ENCODE measurements at places on chromosomes 6 and 20.

DNA sequence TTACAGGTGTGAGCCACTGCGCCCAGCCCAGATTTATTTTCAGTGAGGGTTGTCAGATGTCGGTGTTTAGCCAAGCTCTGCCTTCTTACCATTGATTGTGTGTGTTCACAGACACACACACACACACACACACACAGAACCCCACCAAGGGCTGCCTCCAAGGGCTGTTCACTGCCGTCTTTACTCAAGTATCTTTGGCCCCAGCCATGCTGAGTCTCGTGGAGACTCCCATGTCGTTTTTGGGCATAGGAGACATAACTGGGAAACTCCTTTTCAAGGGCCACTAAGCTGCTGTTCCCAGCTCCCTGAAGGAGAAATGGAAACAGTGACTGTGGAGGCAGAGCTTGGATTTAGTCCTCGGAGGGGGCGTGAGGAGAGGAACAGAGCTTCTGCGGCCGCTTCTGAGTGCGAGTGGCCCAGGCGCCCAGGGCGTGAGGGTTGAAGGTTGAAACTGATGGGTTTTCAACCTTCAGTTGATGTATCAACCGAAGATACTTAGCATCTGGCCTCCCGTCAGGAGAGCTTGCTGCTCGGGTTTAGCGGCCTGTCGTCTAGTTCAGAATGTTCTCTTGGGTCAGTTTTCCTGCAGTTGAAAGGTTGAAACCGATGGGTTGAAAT lies 243.6 kb downstream of the TTLL2 start:
- no peak for DNase-seq

GRCh38 chr6:155510879-155511278 lies 55.2 kb upstream of the NOX3 start:
- peak; percentile 30 for DNase-seq

GRCh38 chr6:16450821-16451220 lies 212.4 kb downstream of the GMPR start:
- no peak for DNase-seq

DNA sequence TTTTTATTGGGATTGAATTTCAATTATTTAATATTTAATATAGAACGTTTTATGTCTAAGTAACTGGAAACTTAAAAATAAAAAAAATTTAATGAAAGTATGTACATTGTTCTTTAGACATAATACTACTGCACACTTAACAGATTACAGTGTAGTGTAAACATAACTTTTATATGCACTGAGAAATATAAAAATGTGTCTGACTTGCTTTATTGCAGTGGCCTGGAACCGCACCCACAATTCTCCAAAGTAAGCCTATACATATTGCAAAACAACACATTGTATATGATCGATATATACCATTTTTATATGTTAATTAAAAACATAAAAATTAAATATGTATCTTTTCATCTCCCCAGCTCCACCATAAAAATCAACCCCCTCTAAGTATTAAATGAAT lies 42.8 kb downstream of the GFOD1 start:
- no peak for DNase-seq

- peak; percentile 85 for DNase-seq
These were observed 34.2 kb upstream of the MDGA1 start for GRCh38 chr6:37731888-37732287.

GRCh38 chr6:116449565-116449964 lies 11.6 kb upstream of the CALHM6 start:
- DNase-seq = no peak

DNA sequence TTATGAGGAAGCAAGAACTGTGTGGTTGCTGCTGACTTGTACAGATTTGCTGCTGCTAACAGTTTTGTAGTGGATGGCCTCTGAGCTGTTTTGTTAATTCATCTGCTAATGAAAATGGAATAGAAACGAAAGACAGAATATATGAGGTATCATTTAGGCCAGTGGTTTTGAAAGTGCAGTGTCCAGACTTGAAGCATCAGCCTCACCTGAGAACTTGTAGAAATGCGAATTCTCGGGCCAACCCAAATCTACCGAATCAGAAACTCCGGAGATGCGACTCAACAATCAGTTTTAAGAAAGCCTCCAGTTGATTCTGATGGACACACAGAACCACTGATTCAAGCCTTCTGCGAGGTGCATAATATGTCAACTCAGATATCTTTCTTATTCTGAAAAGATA lies 62.5 kb downstream of the CAP2 start:
- no peak for DNase-seq

DNA sequence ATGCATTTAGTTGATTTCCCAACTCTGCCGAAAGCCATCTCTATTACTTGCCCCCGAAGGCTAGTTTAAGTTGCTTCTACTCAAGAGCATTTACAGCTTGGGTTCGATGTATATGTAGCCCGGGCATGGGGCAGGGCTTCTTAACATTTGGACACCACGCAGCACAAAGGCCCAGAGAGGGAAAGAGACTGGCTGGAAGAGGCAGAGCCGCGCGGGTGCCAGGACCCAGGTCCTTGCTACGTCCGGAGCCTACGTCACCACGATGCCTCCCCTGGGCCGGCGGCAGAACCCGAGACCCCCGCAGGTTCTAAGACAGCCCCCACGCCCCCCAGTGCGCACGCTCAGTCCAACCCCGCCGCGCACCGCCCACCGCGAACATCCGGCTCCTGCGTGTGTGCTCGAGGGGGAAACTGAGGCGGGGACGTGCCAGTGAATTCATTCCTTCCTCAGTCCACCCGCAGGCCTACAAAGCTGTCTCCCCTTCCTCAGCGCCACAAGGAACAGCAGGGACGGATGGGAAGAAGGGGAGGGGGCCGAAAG lies 367 bp upstream of the PCIF1 start:
- DNase-seq = peak; percentile 63

GRCh38 chr6:128659878-128660622 lies 139.7 kb upstream of the PTPRK start:
- DNase-seq = no peak

DNA sequence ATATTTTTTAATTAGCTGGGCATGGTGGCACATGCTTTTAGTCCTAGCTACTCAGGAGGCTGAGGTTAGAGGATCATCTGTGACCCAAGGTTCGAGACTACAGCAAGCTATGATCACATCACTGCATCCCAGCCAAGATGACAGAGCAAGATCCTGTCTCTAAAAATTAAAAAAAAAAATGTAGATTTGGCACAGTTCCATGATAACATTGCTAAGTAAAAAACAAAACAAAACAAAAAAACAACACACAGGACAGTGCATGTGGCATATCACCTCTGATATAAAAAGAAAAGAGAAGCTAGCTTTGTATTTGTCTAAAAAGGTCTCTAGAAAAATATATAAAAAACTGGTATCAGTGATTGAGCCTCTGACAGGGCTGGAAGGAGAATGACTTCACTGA lies 24.6 kb downstream of the RNF24 start:
- no peak for DNase-seq

GRCh38 chr20:23513164-23513563 lies 22.2 kb downstream of the CST8 start:
- no peak for DNase-seq

- DNase-seq = no peak
These were observed 36.6 kb downstream of the AIG1 start for GRCh38 chr6:143097224-143097795.

- peak; percentile 10 for DNase-seq
These were observed 105.4 kb upstream of the MCHR2 start for GRCh38 chr6:100099189-100100074.

DNA sequence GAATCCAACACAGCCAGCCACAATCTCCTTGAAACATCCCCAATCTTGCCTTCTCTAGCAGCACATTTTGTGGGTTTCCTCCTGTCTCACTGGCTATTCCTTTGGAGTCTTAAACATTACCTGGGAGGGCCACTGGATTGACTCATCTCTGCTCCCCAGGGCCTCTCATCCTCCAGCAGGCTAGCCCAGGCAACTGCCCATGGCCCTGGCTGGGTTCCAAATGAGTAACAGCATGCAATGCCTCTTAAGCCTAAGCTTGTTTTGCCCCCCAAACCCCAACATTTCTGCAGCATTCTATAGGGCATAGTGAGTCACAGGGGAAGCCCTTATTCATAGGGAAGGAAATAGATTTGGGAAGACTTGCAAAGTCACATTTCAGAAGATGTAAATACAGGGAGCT lies 204.9 kb downstream of the FOXA2 start:
- no peak for DNase-seq

DNA sequence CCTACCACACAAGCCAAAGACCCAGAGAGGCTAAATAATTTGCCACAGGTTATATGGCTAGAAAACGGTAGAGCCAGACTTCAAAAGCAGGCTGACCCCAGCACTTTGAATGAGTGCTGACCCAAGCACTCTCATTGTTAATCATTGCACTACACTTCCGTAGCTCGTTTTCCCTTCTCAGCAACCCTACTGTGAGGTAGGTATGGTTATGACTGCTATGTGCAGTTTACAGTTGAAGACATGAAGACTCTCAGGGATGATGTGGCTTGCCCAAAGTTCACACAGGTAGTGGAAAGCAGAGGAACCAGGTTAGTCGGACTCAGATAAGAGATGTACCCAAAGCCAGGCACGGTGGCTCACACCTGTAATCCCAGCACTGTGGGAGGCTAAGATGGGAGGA lies 33.5 kb upstream of the RIMS4 start:
- no peak for DNase-seq

DNA sequence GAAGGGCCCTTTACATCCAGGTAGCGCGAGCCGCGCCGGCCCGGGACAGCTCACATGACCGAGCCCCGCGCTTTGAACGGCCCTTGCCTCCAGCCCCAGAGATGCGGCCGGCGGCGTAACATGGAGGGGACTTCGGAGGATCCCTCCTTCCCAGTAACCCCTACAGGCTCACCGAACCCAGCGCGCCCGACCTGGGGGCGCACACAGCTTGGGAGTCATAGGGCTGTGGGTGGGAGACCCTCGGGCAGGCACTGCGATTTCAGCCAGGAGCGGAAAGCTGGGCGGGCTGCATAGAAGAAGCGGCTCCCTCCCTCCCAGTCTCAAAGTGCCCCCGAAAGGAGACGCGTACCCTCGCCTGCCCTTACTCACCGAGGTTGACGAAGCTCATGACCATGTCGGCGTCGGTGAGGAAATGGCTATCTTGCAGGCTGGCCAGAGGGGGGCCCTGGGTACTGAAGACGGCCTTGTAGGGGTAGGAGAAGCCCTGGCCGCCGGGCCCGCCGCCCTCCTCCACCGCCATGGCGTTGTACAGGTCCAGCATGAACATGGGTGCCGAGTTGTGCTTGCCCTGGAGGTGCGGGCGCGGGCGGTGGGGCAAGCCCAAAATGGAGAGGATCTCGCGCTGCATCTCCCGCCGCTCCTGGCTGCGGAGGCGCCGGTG lies 975 bp downstream of the BMP7 start:
- DNase-seq = peak; percentile 47

- DNase-seq = no peak
These were observed 97.2 kb downstream of the SSR1 start for GRCh38 chr6:7215798-7216231.

DNA sequence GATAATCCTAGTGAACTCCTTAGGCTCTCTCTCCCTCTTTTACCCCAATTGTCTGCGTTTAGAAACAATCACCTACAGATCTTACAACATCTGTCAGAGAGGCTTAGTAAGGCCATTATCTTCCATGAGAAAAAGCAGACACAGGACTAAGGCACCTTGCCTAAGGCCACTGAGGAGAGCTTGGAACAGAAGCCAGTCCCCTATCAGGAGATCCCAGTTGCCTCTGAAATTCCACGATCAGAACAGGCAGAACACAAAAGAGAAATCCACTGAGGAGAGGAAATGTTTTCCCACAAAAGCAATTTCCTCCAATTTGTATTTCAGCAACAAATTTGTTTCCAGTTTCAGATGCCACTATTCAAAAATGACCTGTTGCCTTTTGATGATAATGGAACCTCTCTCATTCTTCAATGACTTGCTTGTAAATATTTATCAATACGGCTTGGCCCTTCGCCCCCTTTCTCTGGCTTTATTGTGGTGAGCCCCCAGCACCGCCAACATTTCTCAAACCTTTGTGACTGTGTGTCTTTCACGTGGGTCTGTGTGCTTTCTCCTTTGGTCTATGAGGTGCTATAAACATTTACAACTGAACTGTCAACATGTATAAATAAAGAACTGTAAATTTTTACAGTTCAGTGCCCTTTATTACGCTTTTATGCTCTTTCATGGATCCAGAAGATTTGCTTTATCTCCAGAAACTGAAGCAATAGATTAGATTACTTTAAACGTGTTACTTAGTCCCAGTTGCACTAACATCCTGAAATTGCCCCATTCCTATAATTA lies 187.8 kb upstream of the PHACTR1 start:
- DNase-seq = no peak

DNA sequence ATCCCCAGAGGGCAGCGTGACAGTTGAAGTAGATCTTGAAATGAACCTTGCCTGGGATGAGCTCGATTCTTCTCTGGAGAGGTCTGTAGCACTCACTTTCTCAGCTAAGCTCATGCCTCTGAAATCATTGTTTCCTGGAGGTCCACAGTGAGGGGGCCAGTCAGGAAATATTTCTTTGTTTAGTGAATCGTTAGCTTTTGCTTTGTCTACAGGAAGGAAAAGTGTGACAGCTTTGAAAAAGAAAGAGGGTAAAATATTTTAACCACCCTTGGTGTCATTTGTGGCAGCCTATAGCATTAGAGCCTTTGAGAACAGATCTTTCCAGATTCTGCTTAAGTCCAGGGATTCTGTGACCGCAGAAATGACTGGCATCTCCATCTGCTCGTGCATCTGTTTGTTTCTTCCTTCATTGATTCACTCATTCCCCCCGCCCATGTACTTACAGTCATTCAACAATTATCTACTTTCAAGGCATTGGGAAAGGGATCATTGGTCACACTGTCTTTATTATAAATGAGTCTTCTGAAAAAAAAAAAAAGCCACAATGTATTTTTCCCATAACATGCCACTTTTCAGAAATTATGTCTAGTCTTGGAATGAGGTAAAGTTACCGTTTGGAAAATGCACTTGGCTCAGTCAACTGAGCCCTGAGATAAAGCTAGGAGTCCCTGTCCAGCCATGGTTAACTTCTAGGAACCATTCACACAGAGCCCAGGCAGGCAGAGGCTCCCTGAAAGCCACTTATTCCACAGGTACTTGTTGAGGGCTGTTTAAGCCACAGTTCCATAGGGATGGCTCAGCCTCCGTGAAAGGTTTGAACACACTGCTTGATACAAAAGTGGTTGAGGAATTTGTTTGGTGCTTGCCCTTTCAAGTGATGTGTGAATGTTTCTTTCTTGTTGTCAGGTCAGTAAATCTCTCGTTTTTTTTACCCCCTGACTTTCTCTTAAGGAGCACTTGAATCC lies 86.0 kb downstream of the TIAM2 start:
- DNase-seq = no peak

- peak; percentile 82 for DNase-seq
These were observed 7.4 kb upstream of the ADTRP start for GRCh38 chr6:11785774-11786579.

- DNase-seq = no peak
These were observed 32.9 kb downstream of the MMUT start for GRCh38 chr6:49430187-49430586.

DNA sequence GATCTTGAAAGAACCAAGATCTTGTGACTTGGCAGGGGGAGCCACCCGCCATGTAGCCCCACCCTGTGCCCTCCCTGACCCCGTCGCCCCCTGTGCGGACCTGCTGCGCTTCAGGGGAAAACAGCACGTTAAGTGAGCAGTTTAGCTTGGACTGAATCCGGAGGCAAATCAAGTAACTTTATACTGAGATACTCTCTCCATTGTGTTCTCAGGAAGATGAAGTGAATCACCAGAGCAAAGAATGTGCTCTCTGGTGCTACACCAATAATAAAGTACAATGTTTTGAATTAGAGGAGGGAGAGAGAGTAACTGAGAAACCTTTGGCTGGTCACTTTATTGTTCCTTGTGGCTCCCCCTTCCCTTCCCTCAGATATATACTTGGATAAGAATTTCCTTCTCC lies 83.4 kb downstream of the TXNDC5 start:
- DNase-seq = no peak

Data from GM20000 (cell line).